ENCODE measurements at places on chromosomes 13 and 19. TPM values are rescaled to one million over a fixed set of nuclear protein-coding genes. Genes with fewer than 3 reads are reported as not detected.

IL12RB1 gene
- 14.8 TPM for total RNA-seq

FGF21 gene
- not detected for total RNA-seq

CYP2F1 gene
- total RNA-seq: not detected

- no peak for DNase-seq
Measured at GRCh38 chr19:5993648-5994358, 15.9 kb upstream of the RANBP3 start.

- no peak for DNase-seq
Measured at GRCh38 chr13:78881054-78881453, 222.1 kb upstream of the OBI1 start.

GRCh38 chr13:29572575-29572974 is 22.9 kb downstream of the SLC7A1 start:
- DNase-seq: no peak

DNA sequence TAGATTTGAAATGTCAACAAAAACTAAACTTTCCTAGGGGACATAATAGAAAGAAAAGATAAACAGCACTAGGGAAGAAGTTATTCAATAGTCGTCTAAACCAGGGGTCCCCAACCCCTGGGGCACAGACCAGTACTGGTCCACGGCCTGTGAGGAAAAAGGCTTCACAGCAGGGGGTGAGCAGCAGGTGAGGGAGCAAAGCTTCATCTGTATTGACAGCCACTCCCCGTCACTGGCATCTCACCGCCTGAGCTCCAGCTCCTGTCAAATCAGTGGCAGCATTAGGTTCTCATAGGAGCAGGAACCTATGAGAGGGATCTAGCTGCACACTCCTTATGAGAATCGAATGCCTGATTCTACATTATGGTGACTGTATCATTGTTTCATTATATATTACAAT is 382.7 kb downstream of the MYO16 start:
- DNase-seq: no peak

- no peak for DNase-seq
Measured at GRCh38 chr13:111338841-111339240, 18.4 kb downstream of the TEX29 start.

DNA sequence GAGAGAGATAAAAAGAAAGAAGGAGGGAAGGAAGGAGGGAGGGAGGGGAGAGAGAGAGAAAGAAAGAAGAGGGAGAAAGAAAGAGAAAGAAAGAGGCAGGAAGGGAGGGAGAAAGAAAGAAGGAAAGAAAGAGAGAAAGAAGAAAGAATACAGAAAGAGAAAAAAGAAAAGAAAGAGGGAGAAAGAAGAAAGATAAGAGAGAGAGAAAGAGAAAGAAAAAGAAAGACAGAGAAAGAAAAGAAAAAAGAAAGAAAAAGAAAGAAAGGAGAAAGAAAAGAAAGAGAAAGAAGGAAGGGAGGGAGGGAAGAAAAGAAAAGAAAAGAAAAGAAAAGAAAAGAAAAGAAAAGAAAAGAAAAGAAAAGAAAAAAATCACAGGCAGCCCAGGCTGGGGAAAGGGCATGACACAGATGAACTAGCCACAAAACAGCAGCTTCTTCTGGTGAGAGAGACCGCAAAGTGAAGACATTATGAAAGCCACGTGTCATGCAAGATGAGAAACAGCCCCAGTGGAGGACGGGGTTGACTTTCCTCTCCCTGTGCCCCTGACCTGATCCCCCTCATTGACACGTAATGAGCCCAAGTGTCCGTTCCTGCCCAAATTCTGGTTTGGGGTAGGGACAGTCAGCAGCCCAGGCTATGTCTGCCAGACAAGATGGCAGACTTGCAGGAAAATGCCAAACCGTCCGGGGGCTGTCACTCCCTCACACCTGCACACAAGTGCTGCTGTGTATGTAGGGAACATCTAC is 102.1 kb downstream of the INSR start:
- DNase-seq: peak; percentile 27

DNA sequence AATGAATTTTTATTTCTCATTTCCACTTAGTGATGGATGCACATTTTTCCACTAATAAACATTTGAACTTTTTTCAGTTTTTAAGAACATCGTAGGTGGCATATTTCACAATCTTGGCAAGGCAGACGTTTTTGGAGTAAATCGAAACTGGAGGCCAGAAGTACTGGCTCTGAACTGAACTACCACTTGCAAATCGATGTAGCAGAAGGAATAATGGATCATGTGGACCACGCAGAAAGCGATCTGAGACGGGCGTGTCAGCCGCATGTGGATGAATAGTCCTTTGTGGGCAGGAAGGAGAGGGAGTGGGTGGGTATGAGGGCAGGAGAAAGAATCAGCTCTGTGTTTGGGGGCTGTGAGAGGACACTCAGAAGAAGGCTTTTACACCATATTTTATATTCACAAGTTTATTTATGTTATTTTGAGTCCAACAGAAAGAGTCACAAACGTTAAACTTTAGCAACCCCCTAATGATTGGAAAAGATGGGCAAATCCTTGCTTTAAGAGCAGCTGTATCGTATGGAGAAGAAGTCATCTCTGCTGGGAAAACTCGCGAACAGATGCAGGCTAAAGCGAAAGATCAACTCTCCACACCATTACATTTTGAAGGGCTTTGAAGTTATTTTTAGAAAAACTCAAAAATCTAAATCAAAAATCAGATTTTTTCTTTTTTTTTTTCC is 90.5 kb downstream of the COL4A2 start:
- no peak for DNase-seq

DNA sequence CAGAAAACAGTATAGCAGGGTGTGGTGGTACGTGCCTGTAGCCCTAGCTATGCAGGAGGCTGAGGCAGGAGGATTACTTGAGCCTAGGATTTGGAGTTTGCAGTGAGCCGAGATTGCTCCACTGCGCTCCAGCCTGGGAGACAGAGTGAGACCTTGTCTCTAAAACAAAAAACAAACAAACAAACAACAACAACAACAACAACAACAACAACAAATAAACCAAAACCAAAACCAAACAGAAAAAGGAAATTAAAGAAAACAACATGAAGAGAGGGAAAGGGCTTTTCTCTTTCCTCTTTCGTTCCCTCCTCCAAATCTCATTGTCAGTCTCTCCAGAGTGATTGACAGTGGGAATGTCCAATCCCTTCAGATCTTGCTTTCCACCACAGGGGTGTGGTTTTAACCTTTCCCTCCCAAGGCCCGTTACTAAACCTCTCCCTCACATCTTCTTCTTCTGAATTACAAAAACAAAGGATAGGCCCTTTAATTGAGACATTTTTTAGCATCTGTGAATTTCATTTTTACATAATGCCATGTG is 341.2 kb downstream of the HS6ST3 start:
- no peak for DNase-seq
